Panc1 (cell line): ENCODE measurements at places on chromosomes 3 and 15. TPM values are rescaled to one million over a fixed set of nuclear protein-coding genes. Genes with fewer than 3 reads are reported as not detected.
A peak's percentile ranks its signal among the peaks of the same experiment; 100 is the strongest.

GRCh38 chr15:93063262-93063671 lies 25.7 kb downstream of the RGMA start:
- no peak for DNase-seq

- DNase-seq, result no peak
Measured at GRCh38 chr3:8712045-8712907, 21.3 kb upstream of the CAV3 start.

GRCh38 chr3:171178714-171179113 lies 152.2 kb upstream of the SLC2A2 start:
- DNase-seq, result no peak

GRCh38 chr3:134378384-134378783 lies 4.1 kb upstream of the AMOTL2 start:
- no peak for DNase-seq

The SLC2A2 gene
- 0.13 TPM for total RNA-seq

- DNase-seq, result peak; percentile 48
Measured at GRCh38 chr3:177197041-177197726, at the start of gene TBL1XR1. TBL1XR1 (minus strand) TSS chr3:177197482; CDS start chr3:177064977, 132,505 bp downstream.

DNA sequence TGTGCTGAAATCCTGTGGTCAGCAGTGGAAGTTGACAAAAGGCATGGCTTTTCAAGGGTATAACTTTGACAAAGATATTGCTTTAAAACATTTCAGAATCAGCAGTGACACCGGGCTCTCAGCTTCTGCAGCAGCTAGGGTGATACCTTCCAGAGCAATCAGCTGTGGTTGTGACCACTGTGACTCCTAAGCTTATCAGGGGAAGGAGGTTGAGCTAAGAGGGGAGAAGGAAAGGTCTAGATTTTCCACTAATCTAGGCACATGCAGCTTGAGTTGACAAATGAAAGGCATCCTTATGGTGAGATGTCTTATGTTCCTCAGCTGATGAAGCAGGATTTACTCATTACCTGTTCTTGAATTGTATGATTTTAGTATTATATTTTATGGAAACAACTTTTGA lies 16.3 kb upstream of the LRRFIP2 start:
- no peak for DNase-seq

DNA sequence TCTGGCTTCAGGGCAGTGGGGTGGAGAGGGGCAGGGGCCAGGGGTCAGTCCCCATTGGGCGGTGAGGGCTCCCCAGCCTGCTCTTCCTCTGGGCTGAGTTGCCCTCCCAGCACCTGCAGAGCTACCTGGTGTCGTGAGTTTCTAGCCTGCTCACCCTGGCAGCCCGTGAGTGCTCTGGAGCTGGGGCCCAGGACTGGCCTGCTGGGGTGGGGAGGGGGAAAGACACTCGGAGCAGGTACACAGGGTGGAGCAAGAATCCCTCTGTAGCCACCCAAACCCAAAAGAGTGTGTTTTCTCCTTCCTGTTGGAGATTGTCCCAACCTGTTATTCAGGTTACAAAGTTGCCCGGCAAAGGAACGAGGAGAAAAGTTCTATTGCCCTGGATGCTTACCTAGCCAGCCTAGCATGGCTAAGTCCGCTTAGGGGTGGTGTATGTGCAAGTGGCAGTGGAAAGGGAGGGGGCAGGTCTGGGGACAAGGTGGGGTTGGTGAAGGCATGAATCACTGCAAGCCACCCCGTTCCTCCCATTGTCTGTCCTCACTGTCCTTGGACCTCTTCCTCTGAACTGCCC lies 8.9 kb downstream of the FAM3D start:
- no peak for DNase-seq
